Mesenchymal stem cell (in vitro differentiated cells and primary cell): ENCODE measurements at places on chromosomes 3 and 15.

- DNase-seq: no peak
Measured at GRCh38 chr3:84904816-84905555, 53.8 kb upstream of the CADM2 start.

DNA sequence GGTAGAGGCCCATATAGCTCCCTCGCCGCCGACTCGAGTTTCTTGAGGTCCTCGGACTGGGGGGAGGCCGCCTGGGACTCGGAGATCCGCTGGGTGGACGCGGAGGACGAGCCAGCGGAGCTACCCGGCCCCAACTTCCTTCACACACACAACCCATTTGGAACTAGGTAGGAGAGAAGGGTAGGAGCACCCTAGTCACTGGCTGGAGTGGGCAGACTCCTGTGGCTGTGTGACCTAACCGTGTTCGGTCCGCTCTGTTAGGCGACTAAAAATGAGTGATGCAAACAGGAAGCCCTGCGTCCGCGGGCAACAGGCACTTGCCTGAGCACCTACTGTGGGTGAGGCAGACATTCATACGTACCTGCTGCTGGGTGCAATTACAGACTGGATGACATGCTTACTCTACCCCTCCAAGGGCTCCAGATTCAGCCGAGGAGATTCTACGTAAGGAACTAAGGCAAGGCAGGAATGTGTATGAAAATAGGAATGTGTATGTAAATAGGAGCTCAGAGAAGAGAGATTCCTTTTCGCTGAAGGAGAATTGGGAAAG lies 4.6 kb upstream of the SIN3A start:
- peak; percentile 65 for DNase-seq

DNA sequence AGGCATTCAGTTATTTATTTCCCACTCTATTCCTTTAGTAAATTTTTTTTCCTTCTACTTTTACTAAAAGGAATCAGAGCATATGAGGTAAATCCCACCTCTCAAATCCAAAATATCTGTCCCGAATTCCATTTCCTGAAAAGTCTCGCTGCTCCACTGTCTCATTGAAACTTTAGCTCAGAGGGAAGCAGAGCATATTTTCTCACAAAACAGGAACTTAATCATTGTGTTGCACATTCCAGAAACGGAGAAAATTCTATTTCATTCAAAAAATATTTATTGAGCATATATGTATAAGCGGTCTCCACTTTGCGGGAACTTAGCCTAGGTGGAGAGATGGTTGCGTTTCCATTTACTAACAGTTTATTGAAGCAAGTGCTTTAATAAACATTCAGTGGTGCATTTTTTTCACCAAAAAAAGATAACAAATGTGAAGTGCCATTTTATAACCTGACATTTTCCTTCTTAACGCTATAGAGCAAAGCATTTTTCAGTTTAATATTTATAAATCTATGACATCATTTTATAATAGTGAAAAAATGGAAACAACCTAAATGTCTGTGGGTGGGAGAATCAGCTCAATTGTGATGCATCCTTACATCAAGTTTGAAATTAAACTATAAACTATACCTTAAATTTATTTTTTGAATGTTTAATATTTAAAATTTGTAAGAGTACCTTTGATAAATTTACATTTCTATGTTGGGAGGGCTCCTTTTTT lies 67.2 kb upstream of the CSTA start:
- DNase-seq: no peak

DNA sequence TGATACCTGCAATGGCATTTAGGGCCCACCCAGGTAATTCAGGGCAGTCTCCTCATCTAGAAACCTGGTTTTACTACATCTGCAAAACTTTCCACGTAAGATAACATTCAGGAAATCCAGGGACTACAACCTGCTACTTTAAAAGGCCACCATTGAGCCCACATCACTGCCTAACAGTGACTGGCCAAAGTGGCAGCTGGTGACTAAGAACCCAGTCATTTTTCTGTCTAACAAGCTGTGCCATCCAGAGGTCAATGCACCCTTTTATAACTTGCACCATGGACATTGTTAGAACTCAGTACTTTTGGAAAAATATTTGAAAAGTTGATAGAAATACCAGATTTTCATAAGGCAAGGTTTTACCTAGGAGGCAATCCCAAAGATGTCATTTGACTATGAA lies 492.4 kb downstream of the OTOL1 start:
- no peak for DNase-seq

DNA sequence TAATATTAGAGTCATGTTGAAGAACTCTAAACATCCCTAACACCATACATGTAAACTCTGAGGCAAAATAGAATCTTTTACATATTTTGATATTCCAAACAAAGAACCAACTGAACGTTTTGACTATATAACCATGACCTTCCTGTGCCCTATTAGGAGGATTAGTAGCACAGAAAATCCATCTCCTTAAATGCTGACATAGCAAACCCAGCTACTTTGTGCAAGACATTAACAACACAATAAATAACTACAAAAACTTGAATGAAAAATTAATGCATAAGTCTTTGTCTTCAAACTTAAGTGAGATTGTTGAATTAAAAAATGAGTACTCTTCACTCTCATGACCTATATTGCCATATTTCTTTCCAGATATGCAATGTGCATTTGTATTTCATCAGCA lies 450.0 kb upstream of the PDZRN3 start:
- DNase-seq: no peak

DNA sequence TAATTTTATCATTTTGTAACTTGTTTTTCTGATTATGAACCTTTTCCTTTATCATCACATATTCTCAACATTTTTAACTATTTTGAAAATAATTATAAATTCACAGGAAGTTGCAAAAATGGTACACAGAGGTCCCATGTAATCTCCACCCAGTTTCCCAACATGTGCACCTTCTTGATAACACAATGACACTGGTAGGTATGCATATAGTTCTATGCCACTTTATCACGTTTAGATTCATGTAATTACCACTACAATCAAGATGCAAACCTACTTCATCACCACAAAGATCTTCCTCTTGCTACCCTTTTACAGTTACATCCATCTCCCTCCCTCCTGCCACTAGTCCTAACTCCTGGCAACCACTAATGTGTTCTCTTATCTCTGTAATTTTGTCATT lies 413.9 kb downstream of the SHQ1 start:
- no peak for DNase-seq

DNA sequence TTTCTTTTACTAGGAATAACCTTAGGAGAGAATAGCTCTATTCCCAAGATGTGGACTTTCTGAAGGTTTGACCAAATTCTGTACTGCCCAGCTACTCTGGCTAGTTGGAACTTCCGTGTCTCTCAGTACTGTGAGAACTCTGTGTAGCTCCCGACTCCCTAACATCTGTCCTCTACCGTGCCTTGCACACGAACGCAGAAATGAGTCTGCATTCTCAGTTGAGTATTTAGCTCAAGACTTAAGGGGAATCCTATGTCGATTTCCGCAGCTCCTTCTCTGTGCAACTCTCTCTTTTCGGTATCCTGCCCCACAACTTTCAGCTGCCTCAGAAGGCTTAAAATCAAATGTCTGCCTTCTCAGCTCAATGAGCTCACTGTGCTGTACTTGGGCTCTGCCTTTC lies 86.7 kb upstream of the EPHB3 start:
- DNase-seq: no peak

GRCh38 chr3:66473181-66473580 lies 27.6 kb downstream of the LRIG1 start:
- peak; percentile 66 for DNase-seq

GRCh38 chr3:186538779-186539178 lies 5.4 kb downstream of the CRYGS start:
- DNase-seq: no peak

DNA sequence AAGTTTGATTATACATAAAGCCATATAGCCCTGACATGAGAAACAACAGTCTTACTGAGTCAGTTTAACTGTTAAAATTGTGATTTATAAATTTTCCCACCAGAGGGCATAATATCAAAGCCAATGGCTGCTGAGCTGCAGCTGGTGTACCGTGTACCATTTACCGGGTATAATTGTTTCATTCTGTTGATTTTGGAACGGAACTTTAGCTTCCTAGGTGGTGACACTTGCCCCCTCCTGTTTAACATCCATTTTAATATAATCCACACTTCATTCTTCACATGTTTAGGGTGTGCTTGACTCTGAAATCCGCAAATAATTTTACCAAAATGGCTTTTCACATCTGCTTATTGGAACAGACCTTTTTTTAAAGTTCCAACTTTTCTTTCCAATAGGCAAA lies 72.8 kb downstream of the SLC9A9 start:
- peak; percentile 40 for DNase-seq

- DNase-seq: no peak
Measured at GRCh38 chr3:16254916-16255315, 9.8 kb downstream of the DPH3 start.
